ENCODE measurements at places on chromosomes 5 and 9. TPM values are rescaled to one million over a fixed set of nuclear protein-coding genes. Genes with fewer than 3 reads are reported as not detected.

- peak; percentile 63 for DNase-seq
Observed at GRCh38 chr5:53407373-53407772, 73.1 kb upstream of the FST start.

- no peak for DNase-seq
Observed at GRCh38 chr5:95072281-95072680, 212.6 kb downstream of the MCTP1 start.

The LCP2 gene
- not detected for total RNA-seq

The SSBP2 gene
- 21.8 TPM for total RNA-seq

Measured in LHCN-M2 (cell line).